ENCODE measurements at places on chromosomes 7 and 10.

GRCh38 chr7:149285603-149286002 is 23.6 kb downstream of the ZNF783 start:
- DNase-seq, result peak; percentile 61

DNA sequence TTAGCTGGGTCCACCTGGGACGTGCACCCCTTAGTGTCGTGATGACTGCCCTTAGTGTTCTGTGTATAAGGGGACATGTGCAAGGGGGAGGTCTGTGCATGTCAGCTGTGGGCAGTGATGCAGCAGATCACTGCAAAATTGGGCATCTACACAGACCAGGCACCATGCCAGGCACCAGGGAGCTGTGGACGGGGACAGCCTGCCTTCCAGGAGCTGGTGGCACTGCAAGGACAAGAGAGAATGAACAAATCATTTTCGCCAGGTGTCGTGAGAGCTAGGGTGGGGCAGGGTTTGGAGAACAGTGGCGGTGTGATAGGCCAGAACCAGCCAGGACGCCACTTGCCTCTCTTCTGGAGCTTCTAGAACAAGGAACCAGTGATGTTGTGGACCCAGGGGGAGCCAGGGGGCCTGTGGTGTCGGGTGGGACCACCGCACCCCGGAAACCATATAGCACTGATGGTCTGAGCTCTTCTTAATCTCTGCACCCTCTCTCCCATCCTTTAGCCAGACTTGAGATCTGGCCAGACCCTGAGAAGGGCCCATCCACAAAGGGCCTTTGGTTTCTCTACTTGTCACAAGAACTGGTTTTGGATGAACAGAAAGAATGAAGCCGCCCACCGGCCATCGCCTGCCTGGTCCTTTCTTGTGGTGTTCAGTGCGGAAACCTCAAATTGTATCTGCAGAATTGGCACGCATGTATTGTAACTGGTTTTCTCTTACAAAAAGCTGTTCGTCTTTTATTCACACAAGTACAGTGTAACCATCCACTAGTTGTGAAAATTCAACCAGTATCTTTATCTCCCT is 30.7 kb downstream of the PRF1 start:
- no peak for DNase-seq

DNA sequence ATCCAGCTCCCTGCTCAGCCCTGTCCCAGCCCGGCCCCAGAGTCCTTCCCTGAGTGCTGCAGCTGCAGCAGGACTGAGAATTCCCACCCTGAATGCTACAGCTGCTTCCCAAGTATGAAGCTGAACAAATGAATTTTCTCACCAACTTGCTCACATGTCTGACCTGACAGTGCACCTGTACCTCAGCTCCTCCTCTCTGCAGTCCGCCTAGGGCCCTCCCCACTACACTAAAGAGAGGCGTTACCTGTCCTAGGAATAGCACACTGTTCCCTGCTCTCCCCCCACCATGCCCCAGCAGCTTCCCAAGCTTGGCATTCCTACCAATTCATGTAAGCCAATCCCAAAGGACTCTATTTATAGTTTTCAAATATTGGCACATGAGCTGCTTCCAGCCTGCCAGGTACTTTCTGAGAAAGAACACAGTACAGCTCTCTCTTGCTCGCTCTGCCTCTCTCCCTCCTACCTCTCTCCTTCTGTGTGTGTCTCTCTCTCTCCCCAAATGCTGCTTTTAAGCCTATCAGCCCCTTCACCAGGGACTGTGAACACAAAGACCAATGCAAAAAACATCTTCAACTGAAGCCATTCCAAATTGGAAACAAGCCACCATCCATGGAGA is 400.1 kb downstream of the TNS3 start:
- no peak for DNase-seq

DNA sequence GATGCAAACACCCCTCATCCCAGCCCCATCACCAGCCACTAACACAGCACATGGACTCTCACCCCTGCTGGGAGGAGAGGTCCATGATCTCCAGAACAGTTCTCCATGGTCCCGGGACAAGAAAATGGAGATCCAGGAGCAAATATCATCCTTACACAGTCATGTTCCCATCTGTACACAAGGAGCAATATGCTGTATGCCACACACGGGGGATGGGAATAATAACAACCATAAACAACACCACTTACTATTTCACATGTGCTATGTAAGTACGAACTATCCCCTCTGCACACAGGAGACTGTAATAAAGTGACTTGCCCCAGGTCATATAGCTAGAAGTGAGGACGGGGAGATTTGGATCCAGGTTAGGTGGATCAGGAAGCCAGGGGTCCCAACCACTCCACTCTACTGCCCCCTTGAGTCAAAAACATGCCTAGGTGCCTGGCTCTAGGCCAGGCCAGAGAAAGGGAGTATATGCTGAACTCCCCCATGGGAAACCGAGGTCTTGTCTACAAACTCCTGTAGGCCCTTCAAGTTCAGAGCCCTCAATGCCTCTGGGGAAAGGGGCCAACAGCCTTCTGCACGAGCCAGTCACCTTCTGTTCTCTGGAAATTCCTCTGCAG is 34.1 kb downstream of the LRRC20 start:
- peak; percentile 69 for DNase-seq
